ENCODE measurements at places on chromosomes 5 and 9.

DNA sequence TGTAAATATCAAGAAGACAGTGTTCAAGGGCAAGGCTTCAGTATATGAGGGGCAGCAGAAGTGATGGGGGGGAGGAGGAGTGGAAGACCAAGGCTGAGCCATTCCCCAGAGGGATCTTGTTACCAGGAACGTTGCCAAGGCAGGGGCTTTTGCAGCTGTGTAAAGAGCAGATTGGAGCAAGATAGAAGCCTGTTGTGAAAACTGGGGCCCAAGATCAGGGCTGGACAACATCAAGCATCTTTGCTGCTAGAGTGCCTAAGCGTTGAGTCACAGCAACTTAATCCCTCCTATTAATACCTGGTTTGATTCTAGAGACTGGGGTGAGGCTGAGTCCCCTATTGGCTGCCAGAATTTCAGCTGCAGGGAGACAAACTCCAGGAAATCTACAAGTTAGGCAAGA is 18.4 kb upstream of the ERCC6L2 start:
- DNase-seq = no peak

- no peak for DNase-seq
Measured at GRCh38 chr9:93525476-93525875, 50.9 kb upstream of the PHF2 start.

- no peak for DNase-seq
Measured at GRCh38 chr5:170388818-170389549, at the start of gene KCNMB1. KCNMB1 (minus strand) TSS chr5:170389367; CDS start chr5:170385447, 3,920 bp downstream.

DNA sequence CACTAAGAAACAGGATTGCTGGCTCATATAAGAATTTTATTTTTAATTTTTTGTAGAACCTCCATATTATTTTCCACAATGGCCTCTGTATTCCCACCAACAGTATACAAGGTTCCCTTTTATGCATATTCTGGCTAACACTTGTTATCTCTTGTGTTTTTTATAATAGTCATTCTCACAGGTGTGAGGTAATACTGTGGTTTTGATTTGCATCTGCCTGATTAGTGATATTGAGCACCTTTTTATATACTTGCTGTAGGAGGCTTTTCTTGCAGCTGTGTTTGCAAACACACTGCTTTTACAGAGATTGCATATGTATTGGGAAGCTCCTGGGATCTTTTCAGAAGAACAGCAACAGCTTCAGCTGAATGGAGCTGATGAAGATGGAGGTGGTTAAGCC is 164.8 kb downstream of the DEPDC1B start:
- DNase-seq = no peak

GRCh38 chr9:22332202-22332601 is 114.4 kb upstream of the DMRTA1 start:
- no peak for DNase-seq

- DNase-seq = no peak
Measured at GRCh38 chr5:96070622-96071225, 109.1 kb upstream of the ELL2 start.
